Type B pancreatic cell (in vitro differentiated cells): ENCODE measurements at places on chromosomes 11 and 22.

DNA sequence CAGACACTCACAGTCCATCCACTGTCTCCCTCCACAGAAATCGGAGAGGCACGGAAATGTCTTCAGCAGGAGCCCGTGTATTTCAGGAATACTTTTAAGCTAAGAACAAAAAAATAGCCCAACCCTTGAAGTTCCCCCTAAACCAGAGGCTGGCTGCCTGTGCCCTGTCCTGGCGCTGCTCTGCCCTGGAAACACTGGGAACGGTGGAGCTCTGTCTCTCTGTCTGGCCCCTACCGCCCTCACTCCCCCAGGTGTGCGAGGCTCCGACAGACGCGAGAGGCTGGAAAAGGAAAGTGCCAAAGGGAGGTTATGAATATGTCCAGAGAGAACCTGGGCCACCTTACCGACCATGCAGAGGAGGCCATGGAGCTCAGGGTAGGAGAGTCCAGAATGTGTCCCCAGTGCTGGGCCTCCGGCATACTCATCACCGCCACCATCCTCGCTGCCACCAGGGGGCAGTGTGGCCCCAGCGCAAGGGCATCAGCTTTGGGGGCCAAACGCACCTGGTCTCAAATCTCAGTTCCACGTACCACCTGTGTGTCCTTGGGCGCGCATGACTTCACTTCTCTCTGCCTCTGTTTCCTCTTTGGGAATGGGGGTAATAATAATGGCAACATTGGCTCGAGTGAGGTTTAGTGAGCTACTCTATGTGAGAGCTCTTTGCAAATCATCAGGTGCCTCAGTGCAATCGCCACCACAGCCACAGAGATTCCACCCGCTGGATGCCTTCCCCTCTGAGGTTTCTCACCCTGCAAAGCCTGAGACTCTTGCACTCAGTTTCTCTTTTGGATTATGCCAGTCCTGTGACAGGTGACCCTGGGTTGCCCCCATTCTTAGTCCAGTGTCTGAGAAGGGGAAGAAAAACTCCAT lies 10.4 kb upstream of the SLCO2B1 start:
- peak; percentile 76 for DNase-seq

- DNase-seq: no peak
Measured at GRCh38 chr11:9313648-9314290, 624 bp downstream of the TMEM41B start.

GRCh38 chr11:116980136-116980793 lies 118.0 kb downstream of the SIK3 start:
- DNase-seq: no peak

- DNase-seq: peak; percentile 64
Measured at GRCh38 chr11:2511421-2512369, 66.9 kb downstream of the KCNQ1 start.
